ENCODE measurements at places on chromosomes 16 and 17. TPM values are rescaled to one million over a fixed set of nuclear protein-coding genes. Genes with fewer than 3 reads are reported as not detected.

PTX4 gene
- not detected for total RNA-seq

PMFBP1 gene
- total RNA-seq, result 1.5 TPM

CRISPLD2 gene
- not detected for total RNA-seq

RAC3 gene
- total RNA-seq, result 5.1 TPM

DNAAF1 gene
- not detected for total RNA-seq

TNFRSF17 gene
- total RNA-seq, result not detected

DNA sequence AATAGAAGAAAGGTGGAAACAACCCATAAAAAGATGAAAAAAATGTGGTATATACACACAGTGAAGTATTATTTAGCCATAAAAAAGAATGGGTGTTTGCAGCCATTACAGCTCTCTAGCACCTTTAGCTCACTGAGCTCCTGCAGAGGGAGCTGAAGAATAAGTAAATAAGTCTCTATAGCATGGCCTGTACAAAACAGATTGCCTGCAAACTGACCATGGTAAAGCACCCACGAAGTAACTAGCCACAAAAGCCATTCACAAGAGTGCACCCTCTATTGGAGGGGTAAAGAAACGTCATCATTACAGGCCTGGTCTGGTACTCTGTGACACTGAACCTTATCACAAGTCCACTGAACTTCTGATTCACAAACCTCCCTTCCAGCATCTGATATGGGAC, 76.3 kb downstream of the USP32 start:
- H3K27me3 ChIP-seq, result no peaks in the 10 kb centered on the region
- no peak overlapping the region for H3K4me3 ChIP-seq
- H3K27ac ChIP-seq, result no peak overlapping the region
- peaks cover 19% of the 10 kb centered on the region for H3K4me1 ChIP-seq
- peaks cover 16% of the 10 kb centered on the region for H3K36me3 ChIP-seq

DNA sequence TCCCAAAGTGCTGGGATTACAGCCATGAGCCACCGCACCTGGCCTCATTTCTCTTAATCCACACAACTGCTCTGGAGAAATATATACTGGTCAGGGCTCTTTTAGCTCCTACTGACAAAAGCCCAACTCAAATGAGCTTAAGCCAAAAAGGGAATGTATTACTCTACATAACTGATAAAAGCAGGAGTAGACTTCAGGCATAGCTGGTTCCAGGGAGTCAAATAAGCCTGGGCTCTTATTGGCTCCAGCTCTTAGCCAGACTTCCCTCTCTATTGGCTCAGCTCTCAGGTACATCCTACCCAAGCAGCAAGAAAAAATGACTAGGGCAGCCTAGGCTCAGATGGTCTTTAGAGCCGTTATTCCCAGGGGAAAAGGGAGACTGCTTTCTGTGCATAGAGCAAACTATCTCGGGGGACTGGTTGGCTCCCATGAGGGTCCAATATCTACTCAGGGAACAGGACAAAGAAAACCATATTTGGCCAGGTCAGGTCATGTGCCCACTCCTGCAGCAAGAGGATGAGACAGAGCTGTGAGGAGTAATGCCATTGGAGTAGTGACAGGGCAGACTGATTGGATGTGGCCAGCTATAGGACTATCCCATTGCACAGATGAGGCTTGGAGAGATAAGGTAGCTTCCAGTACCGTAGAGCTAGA, 21.2 kb downstream of the TBX2 start:
- DNase-seq, result no peak
- no peak overlapping the region for H3K4me3 ChIP-seq
- H3K27ac ChIP-seq, result no peak overlapping the region
- H3K4me1 ChIP-seq, result no peaks in the 10 kb centered on the region
- peaks cover 75% of the 10 kb centered on the region for H3K27me3 ChIP-seq

DNA sequence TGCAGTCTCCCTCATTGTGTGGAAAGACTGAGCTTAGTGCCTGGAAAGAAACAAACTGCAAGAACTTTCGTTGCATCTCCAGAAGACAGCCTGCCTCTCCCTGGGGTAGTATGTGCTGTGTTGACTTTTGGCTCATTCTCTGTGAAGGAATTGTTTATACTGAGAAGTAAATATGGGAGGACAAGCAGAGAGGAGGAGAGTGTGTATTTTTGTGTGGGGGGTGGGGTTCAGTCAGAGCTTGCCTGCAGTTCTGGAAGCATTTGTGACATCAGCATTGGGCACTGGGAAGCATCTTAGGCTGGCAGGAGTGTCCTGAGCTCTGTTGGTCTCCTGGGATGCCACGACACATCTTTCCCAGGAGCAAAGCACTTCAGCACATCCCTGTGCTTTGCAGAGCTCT, 147.9 kb downstream of the HS3ST3B1 start:
- H3K36me3 ChIP-seq, result no peaks in the 10 kb centered on the region
- H3K4me3 ChIP-seq, result no peak overlapping the region
- H3K27me3 ChIP-seq, result no peaks in the 10 kb centered on the region
- no peak for DNase-seq
- H3K27ac ChIP-seq, result no peak overlapping the region

DNA sequence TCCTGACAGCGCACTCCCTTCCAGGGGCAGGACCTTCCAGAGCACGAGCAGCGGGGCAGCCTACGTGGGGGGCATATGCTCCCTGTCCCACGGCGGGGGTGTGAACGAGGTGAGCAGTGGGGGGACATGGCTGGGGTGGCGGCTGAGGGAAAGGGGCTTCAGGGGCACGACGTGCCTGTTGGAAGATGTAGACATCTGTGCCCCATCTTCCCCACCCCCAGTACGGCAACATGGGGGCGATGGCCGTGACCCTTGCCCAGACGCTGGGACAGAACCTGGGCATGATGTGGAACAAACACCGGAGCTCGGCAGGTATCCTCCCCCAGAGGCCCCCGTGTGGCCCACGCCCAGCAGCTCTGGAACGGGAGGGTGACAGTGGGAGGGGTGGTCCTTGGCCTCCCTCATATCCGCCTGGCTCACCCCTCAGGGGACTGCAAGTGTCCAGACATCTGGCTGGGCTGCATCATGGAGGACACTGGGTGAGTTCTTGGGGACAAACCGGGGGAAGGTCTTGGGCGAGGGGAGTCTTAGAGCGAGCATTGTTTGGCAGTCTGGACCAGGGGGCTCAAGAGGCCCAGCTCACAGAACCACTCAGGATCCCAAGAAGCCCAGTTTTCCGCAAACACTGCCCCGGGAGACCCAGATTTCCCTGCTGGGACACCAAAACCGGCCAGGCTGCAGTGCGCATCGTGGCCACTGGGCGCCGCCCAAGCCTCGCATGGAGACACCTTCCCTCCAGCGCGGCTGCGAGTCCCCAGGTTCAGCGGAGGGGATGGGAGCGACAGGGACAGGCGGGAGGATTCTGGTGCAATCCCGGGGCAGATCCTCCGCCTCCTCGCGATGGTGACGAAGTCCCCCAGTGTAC, 15.7 kb downstream of the ADAM11 start:
- H3K4me3 ChIP-seq, result peak overlapping the region; percentile 74
- peak overlapping the region; percentile 47 for H3K27ac ChIP-seq
- peaks cover 8% of the 10 kb centered on the region for H3K4me1 ChIP-seq
- no peaks in the 10 kb centered on the region for H3K36me3 ChIP-seq
- peaks cover 10% of the 10 kb centered on the region for H3K27me3 ChIP-seq
- peak; percentile 87 for DNase-seq

GRCh38 chr17:73783945-73784603, 139.8 kb upstream of the SDK2 start:
- H3K4me3 ChIP-seq, result no peak overlapping the region
- peaks cover 5% of the 10 kb centered on the region for H3K27me3 ChIP-seq
- no peak overlapping the region for H3K27ac ChIP-seq
- H3K4me1 ChIP-seq, result peaks cover 2% of the 10 kb centered on the region
- H3K36me3 ChIP-seq, result no peaks in the 10 kb centered on the region

GRCh38 chr16:51697454-51697853, 546.4 kb upstream of the SALL1 start:
- DNase-seq, result no peak
- no peaks in the 10 kb centered on the region for H3K36me3 ChIP-seq
- no peaks in the 10 kb centered on the region for H3K27me3 ChIP-seq
- no peak overlapping the region for H3K27ac ChIP-seq

DNA sequence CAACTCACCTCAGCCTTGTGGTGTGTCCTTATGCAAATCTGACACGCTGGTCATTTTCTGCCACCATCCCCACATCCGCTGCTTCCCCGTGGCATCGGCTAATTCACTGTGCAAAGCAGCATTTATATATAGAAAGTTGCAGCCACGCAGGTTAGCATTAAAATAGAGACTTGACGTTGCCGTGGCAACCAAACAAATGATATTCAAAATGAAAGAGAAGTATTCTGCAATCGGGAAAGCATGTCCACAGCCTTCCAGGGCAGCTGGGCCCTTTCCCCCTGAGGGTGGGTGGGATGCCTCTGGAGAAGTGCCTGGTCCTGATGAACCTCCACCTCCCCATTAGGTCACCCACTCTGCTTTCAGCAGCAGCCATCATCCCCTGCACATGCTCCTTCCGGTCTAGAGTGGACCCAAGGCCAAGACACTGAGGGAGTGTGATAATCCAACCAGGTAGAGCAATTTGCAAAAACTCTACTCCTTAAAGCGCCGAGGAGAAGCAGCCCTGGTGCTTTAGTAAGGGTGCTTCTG, 138.7 kb downstream of the GAS7 start:
- no peak overlapping the region for H3K27ac ChIP-seq
- H3K36me3 ChIP-seq, result no peaks in the 10 kb centered on the region
- peaks cover 16% of the 10 kb centered on the region for H3K4me1 ChIP-seq
- DNase-seq, result no peak
- no peaks in the 10 kb centered on the region for H3K27me3 ChIP-seq

- peaks cover 33% of the 10 kb centered on the region for H3K4me1 ChIP-seq
- H3K27me3 ChIP-seq, result peaks cover 3% of the 10 kb centered on the region
- peak overlapping the region; percentile 74 for H3K27ac ChIP-seq
- peak; percentile 29 for DNase-seq
- peak overlapping the region; percentile 87 for H3K4me3 ChIP-seq
These were observed 838 bp upstream of the TMEM97 start for GRCh38 chr17:28317966-28318758.
